ENCODE measurements at places on chromosomes 5 and 9.

GRCh38 chr9:124369231-124369797 lies 45.9 kb downstream of the PSMB7 start:
- no peak for DNase-seq

DNA sequence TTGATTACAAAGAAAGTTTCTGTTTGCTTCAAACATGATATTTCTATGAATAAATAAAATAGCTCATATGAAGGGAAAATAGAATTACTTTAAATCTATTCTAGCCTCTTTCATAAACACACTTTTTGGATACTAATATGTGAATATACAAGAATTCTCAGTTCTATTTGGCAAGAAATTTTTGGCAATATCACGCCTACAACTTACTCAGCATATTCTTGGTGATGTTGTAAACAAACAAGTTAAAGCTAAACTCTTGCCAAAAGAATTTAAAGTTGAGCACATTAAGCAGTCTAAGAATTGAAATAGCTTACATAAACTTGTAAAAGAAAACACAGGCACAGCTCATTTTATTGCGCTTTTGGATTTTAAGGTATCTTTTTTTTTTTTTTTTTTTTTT lies 209.8 kb downstream of the CDH12 start:
- DNase-seq: no peak

- DNase-seq: peak; percentile 64
Measured at GRCh38 chr9:38196714-38197113, 127.7 kb upstream of the SHB start.

DNA sequence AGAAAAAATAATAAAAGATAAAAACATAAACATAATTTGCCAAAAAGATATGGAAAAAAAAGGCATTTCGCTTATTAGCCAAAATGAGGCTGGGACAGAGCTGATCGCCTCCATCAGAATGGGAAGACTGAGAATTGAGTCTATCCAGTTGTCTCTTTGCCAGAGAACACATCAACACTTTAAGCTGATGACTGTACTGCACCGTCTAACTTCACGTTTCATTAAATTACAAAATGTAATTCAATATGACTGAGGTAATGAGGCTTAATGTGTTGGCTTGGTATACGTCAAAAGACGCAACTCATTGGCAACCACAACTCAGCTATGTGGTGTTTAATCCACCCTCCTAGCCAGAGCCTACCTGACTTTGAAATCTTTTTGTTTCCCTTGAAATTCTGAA lies 462.7 kb upstream of the CD180 start:
- DNase-seq: no peak

GRCh38 chr5:96339862-96340261 lies 93.2 kb downstream of the PCSK1 start:
- DNase-seq: no peak

DNA sequence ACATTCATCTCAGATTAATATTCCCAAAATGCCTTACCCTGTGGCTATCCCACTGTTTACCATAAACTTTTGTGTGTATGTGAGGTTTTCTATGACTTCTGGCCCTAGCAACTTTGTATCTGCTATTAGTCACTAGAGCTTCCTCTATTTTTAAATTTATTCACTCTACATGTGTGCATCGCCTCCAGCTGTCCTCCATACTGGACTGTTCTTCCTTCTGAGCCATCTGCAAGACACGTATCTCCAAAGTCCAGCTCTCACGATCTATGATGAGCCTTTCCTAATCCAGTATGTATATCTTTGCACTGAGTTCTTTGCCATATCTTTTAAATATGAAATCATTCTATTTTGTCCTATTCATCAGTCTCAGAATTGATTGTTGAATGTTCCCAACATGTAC lies 1.7 kb upstream of the GNG10 start:
- peak; percentile 79 for DNase-seq

GRCh38 chr5:147911427-147911826 lies 5.1 kb upstream of the C5orf46 start:
- DNase-seq: no peak

DNA sequence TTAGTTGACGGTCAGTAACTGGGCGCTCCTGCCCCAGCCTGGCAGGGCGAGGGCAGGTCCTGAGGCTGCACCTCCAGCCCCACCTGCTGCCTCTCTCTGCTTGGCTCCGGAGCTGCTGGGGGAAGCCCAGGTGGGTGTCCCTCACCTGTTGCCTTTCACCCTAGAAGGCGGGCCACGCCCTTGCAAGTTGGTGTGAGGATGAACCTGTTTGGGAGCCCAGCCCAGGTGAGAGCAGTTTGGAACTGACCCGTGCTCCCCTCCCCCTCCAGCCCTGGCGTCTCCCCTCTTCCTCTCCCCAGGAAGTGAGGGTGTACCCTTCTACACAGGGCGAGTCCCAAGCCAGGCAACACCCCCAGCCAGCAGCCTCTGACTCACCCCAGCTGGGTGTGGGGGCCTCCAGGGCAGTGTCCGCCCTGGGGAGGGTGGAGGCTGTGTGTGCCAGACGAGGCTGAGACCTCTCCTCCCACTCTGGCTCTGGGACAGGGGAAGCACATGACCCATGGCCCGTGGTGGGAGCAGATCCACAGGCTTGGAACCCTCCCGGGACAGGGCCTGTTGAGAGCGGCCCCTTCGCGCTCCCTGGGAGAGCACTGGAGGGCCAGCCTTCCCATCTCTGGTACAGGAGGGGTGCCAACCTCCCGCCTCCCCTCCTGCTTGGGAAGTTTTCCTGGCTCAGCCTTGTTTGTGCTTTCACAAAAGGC lies 10.4 kb downstream of the LRRC8A start:
- DNase-seq: peak; percentile 89

GRCh38 chr9:34072410-34072809 lies 23.7 kb upstream of the UBAP2 start:
- DNase-seq: no peak

GRCh38 chr9:69047371-69047770 lies 11.8 kb downstream of the FXN start:
- no peak for DNase-seq

DNA sequence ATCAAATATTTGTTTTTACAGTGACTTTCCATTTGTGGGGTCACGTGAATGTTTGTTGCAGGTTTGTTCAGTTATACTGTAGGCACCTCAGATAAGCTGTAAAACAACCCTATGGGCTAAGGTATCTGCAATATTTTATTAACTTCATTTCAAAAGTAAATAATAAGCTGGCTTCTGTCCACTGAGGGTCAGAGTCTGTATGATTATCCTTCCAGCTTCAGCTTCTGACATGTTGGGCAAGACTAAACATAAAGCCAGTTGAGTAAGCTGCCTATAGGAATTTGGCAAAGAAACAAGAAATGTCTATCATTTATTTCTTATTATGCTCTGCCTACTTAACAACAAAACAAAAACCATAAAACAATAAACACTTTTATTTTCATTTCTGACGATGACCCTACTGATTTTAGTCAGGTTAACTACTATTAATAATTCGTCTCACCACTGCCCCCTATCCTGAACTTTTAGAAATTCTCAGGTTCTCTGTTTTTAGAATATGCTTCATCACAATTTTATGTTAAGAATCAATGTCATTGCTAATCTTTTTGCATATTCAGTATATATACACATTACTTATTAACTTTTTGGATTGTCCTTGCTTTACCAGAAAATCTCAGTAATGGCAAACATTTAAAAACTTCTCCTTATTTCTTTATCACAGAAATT lies 413.6 kb upstream of the ADAMTSL1 start:
- no peak for DNase-seq

DNA sequence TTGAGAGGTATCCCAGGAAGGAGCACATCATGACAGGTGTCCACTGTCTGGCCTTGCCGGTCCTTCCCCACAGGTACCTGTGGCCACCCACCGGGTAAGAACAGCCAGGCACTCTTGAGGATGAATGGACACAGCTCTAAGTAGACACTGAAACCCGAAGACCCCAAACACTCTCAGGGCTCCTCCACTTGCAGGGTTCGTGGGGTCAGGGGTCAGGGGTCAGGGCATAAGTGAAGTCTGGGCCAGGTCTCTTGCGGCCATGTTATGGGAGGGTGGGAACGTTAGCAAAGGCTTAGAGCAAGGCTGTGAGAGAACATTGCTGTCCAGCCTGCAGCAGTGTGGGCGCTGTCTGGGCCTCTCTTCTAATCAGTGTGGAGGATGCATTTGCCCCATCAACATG lies 40.0 kb downstream of the MAPK9 start:
- DNase-seq: no peak

DNA sequence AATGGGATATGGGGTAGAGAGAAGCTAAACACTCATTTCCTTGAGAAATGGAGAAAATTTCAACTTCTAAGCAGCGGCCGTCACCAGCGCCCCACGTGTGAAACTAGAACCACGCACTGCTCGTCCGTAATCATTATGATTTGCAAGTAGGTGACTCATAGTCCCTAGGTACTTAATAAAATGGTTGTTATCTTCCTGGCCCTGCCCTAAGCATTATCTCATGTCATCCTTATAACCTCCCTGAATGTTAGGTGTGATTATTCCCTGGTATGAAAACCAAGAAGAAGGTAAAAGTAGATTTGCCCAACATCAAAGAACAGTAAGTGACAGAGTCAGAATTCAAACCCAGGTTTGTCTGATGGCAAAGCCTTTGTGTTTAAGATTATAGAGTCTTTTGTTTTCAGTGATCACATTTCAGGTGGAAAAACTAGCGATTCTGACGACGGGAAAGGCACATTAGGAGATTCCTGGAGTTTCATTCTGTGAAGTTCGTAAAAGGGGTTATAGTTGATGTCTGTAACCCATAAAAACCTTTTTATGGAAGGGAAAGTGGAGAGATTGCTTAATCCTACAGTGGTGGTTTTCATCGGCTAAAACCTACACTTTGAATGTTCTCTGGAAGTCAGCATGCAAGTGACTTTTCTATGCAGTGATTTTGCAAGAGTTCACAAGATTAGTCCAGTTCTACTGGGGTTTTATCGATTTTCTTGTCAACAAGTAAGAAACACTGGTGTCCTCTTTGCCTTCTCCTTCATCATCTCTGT lies 202.9 kb upstream of the WWC1 start:
- no peak for DNase-seq

GRCh38 chr9:127966416-127967150 lies 14.2 kb downstream of the EEIG1 start:
- DNase-seq: no peak

DNA sequence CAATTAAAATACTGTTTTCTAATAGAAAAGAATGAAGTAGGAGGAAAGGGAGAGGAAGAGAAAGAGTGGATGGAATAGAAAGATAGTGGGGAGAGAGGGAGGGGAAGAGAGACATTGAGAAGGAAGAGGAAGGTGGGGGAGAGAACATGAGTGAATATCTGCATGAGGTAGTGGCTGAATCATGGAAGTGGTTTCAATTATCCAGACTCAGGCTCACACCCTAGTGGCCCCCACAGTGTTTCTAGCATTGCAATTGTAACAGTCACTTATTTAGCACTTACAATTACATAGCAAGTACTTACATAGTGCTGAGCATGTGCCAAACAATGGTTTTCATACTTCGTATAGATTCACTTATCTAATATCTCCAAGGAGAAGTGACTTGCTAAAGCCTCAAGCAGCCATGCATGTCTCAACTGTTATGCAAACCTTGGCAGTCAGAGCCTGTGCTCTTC lies 72.7 kb downstream of the CAST start:
- DNase-seq: peak; percentile 9

DNA sequence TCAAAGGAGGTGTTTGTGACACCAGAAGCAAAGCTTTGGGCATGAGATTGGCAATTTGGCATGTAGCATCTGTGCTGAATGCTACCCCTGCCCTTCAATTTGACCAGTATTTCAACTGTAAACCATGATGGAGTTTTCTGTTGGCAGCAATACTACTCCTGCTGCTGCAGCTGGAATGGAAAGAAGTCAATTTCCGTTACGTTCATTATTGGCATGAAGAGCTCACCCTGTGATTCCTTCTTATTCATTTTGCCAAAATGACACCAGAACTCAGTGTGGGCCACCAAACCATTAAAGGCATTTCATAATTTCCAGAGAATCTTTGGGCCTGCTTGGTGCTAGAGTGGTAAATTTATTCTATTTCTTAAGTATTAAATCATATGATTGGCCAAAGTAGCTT lies 433.1 kb upstream of the DMAC1 start:
- DNase-seq: no peak

- no peak for DNase-seq
Measured at GRCh38 chr5:127089191-127089590, 15.9 kb upstream of the C5orf63 start.

- DNase-seq: no peak
Measured at GRCh38 chr5:51479840-51480239, 96.6 kb downstream of the ISL1 start.

- DNase-seq: no peak
Measured at GRCh38 chr5:109823597-109823996, 133.9 kb downstream of the MAN2A1 start.

GRCh38 chr9:27154908-27155307 lies 45.9 kb downstream of the TEK start:
- peak; percentile 79 for DNase-seq

- DNase-seq: no peak
Measured at GRCh38 chr5:173689737-173690360, 73.4 kb upstream of the BOD1 start.

- DNase-seq: no peak
Measured at GRCh38 chr5:132011622-132012343, at the start of gene ACSL6. Gene ACSL6 (minus strand): TSS chr5:132011658. CDS start chr5:132011553, 105 bp downstream.

GRCh38 chr9:133155156-133155555 lies 8.6 kb downstream of the GBGT1 start:
- no peak for DNase-seq

DNA sequence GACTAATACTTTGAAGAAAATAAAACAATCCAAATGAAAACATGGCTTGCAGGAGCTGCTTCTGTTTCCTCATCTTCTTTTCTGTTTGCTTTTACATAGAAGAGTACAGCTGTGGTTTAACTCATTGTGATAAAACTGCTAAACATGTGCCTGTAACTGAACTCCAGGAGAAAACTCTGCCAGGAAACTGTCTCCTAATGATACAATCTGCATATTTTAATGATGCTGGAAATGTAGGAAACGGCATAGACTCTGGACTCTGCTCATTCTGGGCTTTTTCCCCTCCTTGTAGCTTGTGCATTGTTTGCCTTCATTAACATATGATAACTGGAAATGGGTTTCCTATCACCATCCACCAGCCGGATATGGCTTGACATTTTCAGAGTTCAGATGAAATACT lies 813.3 kb upstream of the WWC1 start:
- DNase-seq: no peak

GRCh38 chr9:20074291-20074690 lies 285.5 kb upstream of the SLC24A2 start:
- DNase-seq: no peak

DNA sequence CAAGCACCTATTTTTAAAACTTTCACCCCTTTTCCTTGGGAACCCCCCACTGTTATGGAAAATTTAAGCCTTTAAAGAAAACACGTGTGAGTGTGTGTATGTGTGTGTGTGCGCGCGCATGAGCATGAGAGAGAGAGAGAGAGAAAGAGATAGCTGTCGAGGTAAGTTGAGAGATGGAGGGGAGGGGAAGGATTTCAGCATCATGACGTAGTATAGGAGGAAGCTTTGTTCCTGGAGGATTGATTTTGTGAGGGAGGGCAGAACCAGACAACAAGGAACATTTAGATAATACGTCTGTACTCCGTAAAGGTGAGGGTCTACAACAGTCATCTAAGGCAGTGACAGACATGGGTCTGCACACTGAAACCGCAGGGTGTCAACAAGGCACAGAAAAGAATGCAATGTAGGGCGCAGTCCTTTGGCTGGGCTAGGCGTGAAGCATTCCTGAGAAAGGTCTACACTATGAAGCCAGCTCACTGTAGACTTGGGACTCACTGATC lies 227.7 kb downstream of the SMARCA2 start:
- DNase-seq: no peak

Measured in RPMI7951 (cell line).